ENCODE measurements at places on chromosomes 6 and 20. TPM values are rescaled to one million over a fixed set of nuclear protein-coding genes. Genes with fewer than 3 reads are reported as not detected.

The JPH2 gene
- 2.2 TPM for total RNA-seq

The PRRT1 gene
- not detected for total RNA-seq

The CLPSL1 gene
- total RNA-seq, result not detected

The SGK2 gene
- under 0.01 TPM for total RNA-seq

The HDGFL1 gene
- not detected for total RNA-seq

The INSM1 gene
- not detected for total RNA-seq

The KCNQ2 gene
- 0.36 TPM for total RNA-seq

Data from osteoblast (primary cell).